ENCODE measurements at places on chromosomes 16 and 17.

DNA sequence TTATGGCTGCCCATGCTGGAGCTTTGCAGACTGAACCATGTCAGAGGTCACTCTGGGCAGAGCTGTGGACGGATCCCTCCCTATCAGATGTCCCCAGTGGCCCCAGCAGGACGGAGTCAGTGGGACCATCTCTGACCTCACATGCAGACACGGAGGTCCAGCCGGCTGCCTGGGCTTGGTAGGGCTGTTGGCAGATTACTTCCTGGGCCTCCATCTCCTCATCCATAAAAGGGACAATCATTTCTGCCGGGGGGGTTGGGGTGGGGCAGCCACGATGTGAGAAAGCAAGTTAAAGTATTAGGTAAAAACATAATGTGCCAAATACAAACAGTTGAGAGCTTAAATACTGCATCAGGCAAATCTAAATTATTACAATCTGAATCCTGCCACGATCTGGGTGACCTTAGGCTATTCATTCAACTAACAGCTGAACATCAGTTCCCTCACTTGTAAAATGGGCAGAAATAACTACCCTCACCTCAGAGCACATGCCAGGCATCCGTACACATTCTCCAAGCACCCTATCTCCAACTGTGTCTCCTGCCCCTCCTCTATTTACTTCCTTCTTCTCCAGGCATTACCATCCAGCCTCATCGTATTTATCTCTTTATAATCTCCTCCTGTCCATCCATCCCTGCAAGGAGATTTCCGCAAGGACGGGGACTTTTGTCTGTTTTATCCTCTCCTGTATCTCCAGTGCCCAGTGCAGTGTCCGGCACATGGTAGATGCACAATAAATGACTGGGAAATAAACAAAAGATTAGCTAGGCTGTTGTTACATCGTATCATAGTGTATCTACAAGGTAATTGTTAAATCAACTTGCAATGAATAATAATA, 192.3 kb upstream of the FOXF1 start:
- no peak for DNase-seq

DNA sequence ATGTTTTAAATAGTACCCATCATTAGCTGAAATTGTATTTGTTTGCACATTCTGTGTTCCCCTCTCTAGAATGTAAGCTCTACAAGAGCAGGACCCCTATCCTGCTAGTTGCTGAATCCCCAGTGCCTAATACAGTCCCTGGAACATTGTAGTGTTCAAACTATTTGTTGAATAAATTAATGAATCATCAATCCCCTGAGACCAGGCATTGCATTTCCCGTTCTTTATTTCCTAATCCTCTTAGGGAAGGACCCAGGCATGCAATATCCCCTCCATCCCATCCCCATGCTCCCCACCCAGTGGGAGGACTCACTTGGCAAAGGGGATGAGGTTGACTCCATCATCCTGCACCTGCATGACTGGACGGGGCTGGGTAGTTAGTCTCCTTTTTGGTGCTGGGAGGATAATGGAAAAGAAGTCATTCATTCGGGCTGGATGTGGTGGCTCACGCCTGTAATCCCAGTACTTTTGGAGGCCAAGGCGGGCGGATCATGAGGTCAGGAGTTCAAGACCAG, 3.2 kb downstream of the INCA1 start:
- DNase-seq: no peak

GRCh38 chr16:89183463-89183862, 11.9 kb downstream of the CDH15 start:
- DNase-seq: no peak

DNA sequence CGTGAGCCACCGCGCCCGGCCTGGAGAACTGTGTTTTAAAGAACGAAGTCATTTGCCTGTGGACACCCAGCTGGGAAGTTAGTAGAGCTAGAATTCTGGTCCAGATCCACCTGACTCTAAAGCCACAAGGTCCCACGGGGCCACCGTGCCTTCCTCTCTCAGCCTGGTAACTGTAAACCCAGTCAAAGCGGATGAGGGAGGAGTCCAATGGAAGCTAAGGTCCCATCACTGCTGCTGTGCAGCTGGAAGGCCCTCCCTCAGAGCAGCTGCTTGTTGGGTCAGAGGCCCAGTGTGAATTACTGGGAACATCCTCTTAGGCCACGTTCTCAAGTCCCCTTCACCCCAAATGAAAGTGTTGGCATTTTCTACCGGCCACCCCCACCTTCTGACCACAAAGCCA, 48.8 kb upstream of the CACNG5 start:
- no peak for DNase-seq

DNA sequence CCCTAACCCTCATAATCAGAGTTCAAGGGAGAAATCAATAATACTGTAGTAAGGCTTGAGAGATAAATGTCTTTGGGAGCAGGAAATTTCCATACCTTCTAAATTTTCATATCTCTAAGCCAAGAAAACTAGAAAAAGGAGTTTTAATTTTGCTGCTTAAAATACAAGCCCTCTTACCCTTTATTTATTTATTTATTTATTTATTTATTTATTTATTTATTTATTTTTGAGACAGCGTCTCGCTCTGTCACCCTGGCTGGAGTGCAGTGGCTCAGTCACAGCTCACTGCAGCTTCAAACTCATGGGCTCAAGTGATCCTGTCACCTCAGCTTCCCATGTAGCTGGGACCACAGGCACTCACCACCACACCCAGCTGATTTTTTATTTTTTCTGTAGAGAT, 69.0 kb upstream of the GNAO1 start:
- DNase-seq: no peak

DNA sequence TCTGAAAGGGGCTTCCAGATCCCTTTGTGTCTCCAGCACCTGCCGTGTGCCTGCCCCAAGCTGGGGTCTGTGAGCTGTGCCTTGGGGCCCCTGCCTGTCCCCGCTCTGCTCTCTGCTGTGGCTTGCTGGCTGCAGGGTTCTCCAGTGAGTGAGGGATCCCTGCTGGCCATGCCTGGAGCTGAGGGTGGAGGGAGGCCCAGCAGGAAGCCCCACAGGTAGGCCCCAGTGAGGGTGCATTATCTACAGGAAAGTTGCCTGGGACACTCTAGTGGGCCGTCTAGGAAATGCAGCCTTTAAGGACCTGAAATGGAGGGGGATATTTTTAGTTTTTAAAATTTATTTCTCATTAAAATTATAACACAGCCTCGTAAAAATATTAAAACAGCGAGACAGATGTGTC, 50.9 kb downstream of the JPH3 start:
- DNase-seq: no peak

DNA sequence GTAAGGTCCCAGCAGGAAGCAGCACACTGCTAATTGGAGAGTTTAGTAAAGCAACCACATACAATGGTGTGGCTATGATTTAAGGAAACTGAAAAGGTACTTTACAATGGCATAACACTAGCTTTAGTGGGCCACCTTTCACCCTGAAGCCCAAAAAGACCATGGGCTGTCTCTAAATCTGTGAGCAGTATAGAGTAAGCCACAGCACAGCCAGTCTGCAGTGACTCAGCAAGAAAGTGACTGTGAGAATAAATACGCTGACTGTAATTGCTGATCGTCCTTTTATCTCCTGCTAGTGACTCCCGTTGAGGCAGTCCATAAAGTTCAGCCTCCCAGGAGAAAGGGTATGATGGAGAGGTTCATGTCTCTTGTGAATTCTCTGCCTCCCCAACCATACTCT, 679.8 kb upstream of the KIF2B start:
- DNase-seq: no peak

DNA sequence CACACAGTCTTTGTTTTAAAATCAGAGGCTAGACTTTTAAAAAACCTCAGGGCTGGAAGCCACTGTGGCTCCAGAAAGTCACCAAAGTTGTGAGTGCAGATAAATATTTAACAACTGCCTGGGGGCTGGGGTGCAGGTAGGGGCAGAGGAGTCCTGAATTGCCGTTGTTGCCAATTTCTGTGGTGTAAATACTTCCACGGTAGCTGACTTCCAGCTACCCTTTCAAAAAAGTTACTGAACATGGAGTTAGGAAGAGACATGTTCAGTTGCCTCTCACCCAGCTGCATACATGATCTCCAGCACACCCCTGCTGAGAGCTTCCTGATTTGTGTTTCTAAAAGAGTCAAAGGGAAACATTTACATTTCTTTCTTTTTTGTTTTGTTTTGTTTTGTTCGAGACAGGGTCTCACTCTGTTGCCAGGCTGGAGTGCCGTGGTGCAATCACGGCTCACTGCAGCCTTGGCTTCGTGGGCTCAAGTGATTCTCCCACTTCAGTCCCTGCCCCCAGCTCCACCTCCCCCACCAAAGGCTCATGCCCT, 58.7 kb downstream of the PLXDC1 start:
- no peak for DNase-seq

- DNase-seq: no peak
These were observed 115.8 kb downstream of the OR1D5 start for GRCh38 chr17:2947588-2947950.

- DNase-seq: no peak
These were observed 8.6 kb upstream of the TMC7 start for GRCh38 chr16:18975109-18975508.

- DNase-seq: no peak
These were observed 11.2 kb downstream of the IRF8 start for GRCh38 chr16:85909932-85910853.

DNA sequence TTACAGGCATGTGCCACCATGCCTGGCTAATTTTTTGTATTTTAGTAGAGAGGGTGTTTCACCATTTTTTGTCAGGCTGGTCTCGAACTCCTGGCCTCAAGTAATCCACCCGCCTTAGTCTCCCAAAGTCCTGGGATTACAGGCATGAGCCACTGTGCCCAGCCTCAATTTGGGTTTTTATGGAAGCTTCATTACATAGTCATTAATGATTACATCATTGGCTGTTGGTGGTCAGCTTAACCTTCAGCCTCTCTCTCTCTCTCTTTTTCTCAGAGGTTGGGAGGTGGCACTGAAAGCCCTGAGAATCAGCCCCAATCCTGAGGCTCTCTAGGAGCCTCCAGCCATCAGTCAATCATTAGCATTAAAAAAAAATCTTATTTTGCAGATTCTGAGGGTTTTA, 45.3 kb downstream of the C17orf58 start:
- DNase-seq: no peak

DNA sequence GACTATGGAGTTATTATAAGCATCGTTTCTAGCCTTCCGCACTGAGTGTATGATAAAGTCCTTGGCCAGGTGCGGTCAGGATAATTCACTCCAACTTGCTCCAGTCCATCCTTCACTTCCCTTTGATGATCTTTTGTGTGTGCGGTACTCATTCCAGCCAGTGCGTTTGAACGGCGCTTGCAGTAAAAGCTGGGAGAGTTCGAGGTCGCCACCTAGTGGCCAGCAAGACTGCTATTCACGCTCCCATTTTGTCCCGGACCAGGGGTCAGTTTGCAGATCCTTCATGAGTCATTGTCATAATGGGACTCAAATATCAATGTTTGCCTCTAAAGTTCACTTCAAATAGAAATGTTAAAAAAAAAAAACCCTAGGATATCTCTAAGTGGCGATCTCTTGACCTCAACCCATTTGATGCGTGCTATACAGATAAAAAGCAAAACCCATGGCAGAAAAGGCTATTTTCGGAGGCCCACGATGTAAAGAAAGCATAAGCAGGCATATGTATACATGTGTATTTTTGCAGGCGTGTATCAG, 417.1 kb downstream of the TMEM114 start:
- DNase-seq: peak; percentile 0

DNA sequence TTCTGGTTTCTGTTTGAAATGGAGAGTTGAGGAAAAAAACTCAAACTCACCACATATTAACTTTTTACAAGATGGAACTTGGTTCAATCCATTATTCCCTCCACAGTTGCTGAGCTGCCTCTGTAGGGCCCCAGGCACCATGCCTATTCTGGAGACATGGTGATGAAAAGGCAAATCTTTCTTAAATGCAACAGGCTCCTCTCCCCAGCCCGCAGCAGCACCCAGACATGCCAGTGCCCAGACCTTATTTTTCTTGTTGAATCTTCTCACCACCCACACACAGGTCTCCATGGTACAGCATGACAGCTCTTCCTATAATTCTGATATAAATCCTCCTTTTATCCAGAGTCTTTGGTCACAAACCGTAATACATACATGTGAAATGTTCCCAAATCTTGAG, 7.6 kb downstream of the CYTH1 start:
- no peak for DNase-seq

DNA sequence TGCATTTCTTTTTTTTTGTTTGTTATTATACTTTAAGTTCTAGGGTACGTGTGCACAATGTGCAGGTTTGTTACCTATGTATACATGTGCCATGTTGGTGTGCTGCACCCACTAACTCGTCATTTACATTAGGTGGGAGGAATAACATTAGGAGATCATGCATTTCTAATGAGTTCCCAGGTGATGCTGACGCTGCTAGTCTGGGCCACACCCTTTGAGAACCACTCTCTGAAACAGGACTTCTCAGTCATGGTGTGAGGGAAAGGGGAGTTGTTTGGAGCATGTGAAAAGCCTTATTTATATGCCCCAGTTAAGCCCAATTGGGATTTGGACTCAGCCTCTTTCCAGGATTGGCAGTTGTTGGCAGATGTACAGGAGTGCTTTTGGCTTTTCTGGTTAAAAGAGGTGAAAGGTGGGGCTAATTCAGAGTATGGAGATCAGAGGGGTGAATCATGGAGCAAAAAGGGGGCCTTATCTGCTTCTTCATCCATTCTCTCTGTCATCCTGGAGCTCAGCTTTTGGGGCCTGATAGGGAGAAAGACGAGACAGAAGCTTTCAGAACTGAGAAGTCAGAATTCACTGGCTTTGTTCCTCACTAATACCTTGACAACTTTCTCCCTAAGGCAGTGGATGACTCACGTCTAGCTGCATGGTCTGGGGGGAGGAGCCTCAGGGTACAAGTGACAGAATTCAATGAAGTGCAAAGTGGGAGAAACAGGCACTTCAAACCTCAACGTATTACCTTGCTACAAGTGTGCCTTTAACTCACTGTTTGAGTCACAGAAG, 180.0 kb upstream of the CACNG3 start:
- no peak for DNase-seq

DNA sequence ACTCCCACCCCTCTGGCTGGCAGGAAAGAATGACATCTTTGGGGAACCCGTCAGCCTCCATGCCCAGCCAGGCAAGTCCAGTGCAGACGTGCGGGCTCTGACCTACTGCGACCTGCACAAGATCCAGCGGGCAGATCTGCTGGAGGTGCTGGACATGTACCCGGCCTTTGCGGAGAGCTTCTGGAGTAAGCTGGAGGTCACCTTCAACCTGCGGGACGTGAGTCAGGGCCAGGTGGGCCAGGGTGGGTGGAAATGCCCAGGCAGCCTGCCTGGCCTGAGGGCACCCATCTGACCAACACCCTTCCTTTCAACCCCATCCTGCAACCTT, 8.1 kb upstream of the DCAF7 start:
- DNase-seq: no peak
